ENCODE measurements at places on chromosomes 5 and 9. TPM values are rescaled to one million over a fixed set of nuclear protein-coding genes. Genes with fewer than 3 reads are reported as not detected.

DNA sequence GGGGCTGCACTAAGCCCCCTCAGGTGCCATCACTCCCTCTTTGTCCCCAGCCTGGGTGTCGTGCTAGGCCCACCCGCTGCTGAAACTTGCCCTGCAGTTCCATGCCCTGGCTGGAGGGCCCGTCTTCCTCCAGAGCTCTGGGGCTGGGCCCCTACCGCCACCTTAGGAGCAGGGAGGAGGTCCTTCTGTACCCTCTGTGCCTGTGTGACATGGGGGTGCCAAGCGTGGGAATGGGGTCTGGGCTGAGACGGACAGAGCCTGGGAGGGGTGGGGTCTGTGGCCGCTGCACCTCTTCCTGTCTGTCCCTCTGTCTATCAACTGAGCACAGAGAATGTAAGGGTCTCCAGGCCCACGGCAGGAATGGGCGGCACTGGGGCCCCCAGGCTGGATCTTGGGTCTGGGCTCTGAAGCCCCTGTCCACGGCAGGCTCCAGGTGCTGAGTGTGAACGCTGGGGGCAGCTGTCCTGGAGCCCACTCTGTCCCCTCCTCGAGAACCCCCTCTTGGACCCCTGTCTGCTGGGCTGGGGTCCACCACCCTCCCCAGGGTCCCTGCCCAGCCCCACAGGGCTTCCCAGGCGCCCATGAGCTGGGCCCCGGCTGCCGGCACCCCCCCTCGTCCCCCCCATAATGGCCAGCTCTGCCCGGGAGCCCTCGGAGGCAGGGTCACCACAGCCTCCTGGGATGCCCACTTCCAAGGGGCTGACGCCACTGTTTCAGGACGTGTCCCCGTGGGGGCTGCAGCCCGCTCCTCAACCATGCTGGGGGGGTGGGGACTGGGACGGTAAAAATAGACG lies 15.8 kb upstream of the NRARP start:
- DNase-seq: no peak

DNA sequence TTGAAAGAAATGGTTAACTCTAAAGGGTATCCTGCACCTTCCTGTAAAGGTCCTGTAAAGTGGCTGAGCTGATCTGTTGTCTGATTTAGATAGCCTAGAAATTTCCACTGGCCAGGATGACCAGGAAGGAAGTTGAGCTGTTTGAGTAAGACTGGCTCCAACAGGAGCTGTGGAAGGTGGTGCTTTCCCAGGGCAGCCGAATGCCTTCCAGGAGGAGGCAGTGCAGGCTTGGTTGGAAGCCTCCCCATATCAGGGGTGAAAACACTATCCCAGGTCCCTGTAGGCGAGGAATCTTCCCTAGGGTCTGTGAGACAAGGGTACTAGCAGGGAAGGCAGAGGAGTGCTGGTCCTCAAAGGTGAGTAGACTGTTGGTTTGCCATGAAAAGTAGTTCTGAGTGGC lies 98.4 kb downstream of the LIX1 start:
- DNase-seq: no peak

DND1 gene
- total RNA-seq: 0.14 TPM

DNA sequence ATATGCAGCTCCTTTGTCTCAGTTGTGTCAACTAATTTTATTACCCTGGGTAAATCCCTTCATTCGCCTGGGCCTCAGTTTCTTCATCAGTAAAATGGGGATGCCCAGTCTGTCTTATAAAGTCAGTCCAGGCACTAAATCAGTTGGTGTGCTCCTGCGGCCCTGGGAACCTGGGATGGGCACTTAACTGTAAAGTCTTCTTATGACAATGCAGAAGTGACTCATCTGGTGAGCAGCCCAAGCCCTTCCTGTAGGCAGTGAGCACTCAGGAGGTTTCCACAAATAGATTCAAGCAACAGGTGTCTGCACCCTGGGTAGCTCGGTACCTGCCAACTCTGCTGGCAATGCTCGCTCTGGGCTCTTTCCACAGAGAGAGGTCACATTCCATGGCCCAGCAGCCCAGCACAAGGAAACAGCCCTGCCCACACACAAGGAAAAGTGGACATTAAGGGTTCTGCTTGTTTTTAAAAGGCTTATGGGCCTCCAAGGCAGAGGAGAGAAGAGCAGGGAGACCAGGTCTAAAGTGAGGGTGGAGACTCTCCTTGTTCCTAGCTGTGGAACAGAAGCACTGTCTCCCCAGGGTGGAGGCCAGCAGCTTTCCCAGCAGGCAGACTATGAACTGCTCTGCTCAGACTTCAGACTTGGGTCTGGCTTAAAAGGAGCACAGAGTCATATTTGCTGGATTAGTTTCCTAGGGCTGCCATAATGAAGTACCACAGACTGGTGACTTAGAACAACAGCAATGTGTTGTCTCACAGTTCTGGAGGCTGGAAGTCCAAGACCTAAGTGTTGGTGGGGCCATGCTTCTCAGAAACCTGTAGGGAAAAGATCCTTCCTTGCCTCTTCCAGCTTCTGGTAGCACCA lies 89.7 kb upstream of the ADRA1B start:
- peak; percentile 84 for DNase-seq

CNTNAP3 gene
- 5.5 TPM for total RNA-seq

DNA sequence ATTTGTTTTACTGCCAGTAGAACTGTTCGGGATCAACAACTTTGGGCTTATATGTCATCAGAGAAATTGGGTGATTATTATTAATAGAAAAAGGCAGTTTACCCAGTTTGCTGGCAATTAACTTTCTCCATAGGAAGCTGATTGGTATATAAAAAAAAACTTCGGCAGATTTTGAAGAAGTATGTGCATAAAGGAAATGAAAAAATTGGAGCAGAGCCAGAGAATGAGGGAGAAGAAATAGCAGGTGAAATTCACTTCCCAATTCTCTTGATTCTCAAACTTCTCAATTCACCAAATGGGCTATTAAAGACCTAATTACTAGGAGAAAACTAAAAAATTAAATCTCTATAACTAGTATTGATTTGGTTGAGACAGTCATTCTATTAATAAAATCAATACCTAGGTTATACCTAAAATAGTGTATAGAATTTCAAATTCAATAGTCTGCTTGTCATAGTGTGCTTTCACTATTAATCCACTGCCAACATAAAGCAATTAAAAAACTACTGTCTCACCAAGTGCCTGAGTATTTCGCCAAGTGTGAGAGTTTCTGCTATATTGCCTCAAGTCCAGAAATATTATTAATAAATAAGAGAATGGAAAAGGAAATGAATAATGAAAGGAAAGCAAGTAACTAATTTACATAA lies 47.5 kb downstream of the STX17 start:
- no peak for DNase-seq

DNA sequence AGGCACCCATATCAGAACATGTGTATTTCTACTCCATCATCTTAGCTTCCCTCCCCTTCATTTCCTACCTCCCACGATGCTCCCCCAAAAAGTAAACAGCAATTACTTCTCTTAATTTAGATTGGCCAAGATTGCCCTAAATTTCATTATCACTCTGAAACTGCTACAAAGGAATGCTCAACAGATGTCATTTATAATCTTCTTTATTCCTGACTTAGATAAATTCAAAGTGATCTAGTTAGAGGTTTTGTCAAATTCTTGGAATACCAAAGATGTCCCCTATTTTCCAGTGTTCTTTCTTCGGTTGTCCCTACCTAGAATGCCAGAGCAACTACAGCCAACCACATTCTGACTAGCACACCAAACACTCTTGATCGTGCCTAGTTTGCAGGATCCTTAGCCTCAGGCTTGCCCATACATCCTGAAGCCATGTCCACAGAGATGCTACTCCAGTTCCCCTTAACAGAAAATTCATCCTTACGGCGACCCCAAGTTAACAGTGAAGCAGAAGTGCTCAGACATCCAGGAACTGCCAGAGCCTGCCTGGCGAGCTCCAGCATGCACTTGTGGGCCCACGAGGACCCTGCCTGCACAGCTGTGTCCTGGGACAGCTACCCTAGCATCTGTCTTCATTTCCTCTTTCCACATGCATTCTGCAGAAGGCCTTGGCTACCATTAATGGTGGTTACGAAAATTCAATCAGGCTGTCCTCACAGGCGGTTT lies 31.6 kb downstream of the DAP start:
- DNase-seq: no peak

LCN9 gene
- not detected for total RNA-seq

MUSK gene
- total RNA-seq: not detected

LEAP2 gene
- 0.35 TPM for total RNA-seq

DNA sequence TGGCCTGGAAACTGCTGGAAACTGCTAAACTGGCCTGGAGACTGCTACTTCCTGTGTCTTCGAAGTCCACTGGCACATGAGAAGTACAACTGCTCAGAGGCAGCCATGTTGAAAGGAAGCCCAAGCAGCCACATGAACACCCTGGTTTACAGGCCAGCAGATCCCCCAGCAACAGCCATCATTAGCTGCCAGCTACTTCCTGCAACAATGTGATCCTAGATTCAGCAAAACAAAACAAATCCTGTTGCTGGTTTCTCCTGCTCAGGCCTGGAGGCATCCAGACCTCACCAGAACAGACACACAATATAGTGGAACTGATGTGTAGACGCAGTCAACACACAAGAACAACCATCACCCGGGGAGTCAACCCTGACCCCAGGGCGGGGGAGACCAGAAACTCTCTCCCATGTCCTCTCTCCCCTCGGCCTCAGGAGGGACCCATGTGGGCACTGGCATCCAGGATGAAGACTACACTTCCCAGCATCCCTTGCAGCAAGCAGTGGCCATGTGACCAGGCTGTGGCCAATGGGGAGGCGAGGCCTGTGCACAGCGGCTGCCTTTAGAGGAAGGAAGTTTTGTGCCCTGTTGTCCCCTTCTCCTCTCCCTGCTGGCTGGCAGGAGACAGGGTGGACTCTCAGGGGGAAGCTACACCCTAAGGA lies 9.2 kb upstream of the LCN15 start:
- no peak for DNase-seq

DNA sequence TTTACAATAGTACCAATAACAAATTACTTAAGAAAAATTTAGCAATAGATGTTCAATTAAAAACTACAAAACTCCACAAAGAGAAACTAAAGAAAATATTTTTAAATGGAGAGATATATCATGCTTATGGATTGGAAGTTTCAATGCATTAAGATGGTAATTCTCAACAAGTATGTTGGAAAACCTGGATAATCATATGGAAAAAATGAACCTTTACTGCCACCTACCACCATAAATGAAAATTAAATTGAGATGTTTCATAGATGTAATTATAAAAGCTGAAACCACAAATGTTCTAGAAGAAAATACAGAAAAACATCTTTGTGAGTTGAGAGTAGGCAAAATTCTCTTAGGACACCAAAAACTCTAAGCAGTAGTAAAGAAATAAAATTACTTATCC lies 121.7 kb downstream of the ANKRD18B start:
- no peak for DNase-seq

TMEM250 gene
- 37.5 TPM for total RNA-seq

- no peak for DNase-seq
These were observed 735.6 kb upstream of the PTPRD start for GRCh38 chr9:11348366-11348765.

GRCh38 chr9:70795841-70796240 lies 325.6 kb downstream of the TRPM3 start:
- no peak for DNase-seq

DNA sequence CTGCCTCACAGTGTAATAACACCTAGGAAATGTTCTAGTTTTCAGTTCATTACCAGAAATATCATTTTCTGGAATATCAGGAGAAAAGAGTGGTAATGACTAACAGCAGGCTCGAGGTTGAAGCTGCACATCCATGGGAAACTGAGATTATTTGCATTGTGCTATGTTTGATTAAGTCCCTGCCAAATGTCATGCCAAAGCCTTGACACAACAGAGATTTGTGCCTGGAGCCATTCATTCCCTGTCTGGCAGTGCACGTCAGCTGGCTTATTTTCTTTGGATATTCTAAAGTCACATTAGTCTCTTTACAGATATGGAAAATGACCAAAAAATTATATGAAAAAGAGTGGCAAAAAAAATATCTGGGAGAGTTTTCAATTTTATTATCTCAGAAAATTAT lies 848.0 kb downstream of the PTPRD start:
- no peak for DNase-seq

DNA sequence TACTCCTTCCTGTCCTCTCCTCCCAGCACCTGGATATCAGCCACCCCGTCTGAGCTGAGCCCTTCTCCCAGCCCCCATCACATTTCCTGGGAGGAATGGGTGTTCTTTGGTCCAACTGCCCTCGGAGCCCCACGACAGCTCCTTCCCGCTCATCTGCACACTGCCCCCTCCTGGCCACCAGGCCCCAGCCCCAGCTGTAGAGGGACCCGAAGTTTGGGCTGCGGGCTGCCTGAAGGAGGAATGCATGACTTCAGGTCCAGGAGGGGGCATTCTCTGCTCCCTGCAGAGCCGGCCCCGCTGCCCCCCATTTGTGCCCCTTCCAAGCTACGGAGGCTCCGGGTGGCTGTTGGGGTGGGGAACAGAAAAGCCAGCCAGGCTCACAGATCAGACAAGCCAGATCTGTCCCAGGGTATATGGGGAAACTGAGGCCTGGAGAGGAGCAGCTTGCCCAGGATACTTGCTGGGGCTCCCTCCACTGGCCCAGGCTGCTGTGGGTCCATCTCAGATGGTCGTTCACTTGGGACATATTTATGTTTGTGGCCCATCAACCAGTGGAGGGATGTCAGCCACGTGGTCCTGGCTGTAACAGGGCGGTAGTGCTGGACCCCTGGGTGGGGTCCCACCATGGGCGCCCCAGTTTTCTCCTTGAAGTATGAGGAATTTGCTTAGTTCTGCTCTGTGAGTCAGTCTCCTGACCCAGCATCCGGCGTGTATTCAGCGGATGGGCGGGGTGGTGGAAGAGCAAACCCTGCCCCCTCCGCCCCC lies 33.1 kb downstream of the DAB2IP start:
- no peak for DNase-seq

ANKRD20A1 gene
- 0.17 TPM for total RNA-seq

DNA sequence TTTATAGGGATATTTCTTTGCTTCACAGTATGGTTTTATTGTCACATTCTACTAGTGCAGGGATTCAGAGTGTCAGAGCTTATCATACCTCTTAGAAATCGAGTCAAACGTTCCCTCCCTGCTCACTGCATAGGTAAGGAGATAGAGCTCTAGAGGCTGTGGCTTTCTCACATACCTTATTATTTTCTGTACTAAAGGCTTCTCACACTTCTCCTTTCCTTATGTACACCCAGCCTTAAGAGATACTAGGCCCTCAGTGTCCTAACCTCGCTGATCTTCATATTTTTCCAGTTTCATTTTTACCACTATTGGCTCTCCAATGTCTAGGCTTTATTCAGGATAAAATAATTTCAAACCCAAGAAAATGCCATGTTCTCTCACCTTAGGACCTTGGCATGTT lies 297.3 kb upstream of the RIOK2 start:
- DNase-seq: no peak

DNA sequence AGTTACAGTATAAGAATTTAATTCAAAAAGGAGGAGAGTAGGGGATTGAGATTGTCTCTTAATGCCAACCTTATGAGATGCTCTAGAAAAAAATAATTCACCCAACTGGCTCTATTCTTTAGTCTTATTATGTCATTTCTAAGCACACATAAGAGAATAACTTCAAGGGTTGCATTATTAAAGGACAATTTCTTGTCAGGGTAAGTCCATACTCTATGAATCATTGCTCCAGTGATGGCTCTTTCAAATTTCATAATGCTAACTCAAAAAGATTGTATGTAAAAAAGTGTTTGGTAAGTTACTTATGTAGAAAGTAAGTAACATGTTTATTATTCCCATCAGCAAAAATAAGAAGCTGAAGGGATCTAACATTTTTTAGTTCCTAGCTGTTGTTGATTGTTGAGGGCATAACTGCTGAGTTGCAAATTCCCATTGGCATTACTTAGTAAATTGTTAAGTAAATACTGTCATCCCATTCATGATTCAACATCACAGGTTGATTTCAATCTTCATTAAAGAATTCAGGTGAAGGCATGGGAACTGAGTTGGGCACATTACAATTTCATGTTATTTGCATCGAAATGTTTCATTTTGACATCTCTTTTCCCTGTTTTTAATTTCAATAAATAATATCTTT lies 28.6 kb downstream of the ALDH1A1 start:
- no peak for DNase-seq
